ENCODE measurements at places on chromosomes 4 and X.

DNA sequence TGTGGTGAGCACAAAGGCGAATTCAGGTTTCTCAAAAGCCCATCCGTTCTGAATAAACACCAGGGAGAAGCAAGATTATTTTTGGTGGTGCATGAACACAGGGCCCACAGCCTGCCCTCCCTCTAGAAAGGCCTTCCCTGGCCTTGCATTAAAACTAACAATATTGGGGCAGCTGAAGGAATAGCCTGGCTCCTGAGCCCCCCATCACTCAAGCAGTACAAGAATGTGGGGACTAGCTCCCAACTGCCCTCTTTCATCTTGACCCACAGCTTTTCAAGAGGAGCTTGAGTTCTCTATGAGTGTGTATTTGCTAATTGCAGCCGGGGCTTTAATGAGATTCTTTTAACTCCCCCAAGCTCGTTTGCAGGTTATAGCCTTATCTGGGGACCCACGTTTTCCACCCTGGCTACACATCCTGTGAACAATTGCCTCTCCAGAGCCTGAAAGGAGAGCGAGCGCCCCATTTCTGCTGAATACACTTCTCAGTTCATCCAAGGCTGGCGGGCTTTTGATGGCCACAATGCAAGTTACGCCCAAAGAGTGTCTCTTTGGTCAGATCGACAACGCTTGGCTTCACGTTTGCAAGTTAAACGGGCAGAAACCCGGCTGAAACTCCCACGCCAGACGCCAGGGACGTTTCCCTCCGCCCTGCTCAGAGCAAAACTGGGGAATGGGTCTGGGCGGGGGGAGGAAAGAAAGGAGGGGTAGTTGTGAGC is 4.7 kb upstream of the GSX2 start:
- DNase-seq: no peak

- no peak for DNase-seq
These were observed 2.3 kb downstream of the PLAC8 start for GRCh38 chr4:83112231-83112630.

DNA sequence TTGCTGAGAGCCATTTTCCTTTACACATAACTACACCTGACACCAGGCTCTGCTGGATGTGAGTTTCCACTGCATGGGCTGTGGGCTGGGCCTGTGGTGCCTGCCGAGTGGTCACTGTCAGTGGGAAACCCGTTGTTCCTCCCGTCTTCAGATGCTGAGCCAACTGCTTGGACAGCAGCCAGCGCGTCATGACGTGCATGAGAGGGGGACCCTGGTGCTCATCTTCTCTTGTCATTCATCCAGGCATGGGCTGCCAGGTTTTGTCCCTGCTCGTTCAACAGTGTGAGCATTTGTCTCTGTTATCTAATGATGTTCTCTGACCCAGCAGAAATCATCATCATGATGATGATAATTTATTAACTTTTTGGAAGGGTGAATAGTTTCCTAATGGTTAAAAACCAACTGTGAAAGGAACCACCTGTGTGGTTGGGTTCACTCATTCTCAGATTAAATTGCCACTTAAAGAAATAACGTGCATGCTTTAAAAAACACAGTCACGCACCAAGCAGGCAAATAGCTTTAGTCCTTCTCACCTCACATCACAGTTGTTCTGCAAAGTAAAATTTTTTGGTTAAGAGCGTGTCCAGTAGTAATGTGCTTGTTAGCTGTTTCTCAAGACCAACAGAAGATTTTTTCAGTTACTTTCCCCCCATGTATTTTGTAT is 19.9 kb upstream of the CLDN34 start:
- no peak for DNase-seq

DNA sequence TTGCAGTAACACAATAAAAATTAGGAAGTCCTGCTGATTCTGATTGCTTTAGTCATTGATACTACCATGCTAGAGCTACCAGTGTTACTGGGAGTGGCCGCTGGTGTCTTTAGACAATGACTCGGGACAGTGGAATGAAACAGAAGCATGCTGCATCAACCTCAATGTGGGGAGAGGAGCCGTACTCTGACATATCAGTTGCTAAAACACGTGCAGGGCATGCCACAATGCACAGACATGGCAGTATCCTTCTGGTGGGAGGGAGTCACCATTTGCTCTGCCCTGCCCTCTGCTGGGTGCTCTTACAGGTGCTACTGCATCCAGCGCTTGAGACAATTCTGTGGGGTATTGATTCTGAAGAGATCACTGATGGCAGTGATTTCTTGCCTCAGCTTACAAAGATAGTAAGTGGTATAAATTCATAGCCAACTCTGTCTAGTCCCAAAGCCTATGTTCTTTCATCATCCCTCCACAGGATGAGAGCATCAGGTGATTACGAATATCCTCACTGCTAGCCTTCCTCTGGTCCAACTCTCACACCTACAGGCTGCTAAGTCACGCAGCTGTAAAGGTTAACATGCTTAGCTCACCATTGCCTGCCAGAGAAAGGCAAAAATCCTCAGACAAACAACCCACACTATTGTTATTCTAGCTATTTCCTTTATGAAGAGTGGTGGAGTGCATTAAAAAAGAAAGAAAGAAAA is 43.7 kb downstream of the NSG1 start:
- DNase-seq: peak; percentile 74

GRCh38 chrX:18455384-18455783 is 30.0 kb downstream of the CDKL5 start:
- no peak for DNase-seq

DNA sequence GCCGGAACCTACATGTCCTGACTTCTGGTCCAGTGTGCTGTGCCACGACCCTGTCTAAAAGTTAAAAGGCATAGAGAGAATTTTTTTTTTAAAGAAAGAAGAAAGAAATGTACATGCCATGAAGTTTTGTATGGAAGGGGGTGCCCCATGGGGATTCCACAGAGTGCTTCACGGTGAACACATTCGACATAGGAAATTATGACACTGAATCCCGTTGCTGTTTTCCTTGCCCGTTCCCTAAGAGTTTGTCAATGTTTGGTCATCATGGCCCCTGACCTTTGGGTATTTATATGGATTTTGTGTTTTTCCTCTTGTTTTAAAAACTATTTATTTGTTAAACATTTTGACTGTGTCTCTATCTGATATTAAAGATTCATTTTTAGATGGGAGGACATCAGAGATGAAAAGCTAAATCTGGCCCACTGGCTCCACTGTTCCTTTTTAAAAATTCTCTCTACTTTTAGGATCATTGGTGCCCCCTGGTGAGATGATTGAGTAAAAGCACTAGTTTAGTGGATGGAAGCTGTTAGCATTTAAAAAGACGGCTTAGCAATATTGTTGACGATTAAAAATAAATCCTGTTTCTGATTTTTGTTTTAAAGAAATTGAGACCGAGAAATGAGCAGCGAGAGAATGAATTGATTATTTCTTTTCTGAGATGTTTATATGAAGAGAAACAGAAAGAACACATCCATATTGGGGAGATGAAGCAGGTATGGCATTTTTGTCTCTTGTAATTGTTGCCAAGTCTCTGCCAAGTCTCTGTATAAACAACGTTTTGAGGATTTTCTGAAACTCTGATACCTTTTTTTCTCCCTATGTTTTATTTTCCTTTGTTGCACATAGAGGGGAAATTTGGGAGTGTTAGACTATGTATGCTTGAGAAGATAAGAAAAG is 75.0 kb downstream of the PTTG2 start:
- peak; percentile 30 for DNase-seq
